Stimulated activated CD8-positive, alpha-beta memory T cell treated with anti-CD3 and anti-CD28 coated beads, Interleukin-12 subunit alpha, Interleukin-12 subunit beta, amount 100 ng/mL, for 4 hours (primary cell): ENCODE measurements at places on chromosomes 2 and 18.

DNA sequence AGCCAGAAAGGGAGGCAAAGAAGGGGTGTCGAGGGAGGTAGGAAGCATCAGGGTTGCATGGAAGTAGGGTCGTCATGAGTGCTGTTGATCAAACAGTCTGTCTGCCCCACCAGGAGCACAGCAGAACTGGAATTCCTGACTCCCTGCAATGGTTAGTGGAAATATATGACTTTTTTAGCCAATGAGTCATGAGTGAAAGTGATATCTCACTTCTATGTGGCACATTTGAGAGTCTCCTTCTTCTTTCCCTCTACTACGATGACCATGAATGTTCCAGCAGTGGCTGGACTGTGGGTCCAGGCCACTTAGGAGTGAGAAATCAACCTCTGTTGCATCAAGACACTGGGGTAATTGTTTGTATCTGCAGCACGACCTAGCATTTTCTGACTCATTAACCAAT lies 199.5 kb downstream of the TTC32 start:
- no peak for DNase-seq

- no peak for DNase-seq
Observed at GRCh38 chr18:35457140-35457704, 40.5 kb downstream of the INO80C start.

DNA sequence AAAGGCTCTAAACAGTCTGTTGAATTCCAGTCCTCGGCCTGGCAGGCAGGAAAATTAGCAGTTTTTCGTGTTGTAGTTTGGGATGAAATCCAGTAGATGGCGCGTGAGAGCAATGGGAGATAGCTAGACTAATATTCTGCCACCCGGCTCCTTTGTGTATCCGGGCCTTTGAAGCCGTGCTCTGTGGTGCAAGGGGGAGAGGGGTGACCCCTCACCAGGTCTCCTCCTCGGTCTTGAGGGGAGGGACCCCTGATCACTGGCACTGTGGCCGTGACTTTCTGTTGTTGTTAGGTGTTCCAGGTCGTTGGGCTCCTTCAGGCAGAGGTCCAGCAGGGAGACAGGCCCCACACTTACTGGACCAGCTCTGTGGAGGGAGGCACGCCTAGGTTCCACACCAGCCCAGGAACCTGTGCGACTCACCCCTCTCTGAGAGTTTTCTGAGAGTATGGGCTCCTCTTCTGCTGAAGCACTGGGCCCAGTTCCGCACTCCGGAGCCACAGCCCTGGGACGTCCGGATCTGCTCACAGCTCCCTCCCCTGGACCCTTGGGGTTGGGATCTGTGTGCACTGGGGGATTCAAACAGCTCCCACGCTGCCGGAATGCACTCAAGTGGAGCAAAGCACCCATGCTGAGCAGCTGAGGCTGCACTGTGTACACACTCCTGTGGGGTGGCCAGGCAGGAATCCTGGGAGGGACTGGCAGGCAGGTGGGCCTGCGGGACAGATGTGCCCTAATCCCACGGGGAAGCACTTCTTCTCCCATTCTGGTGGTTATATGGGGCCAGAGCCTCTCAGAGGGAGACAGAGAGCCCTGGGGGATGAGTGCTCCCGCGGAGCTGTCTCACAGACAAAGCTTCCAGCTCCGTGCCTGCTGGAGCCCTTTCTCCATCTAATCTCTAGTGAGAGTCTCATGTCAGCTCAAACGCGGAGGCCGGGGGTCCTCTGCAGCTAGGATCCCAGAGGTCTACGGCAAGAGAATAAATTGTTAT lies 8.8 kb downstream of the GKN2 start:
- no peak for DNase-seq

- no peak for DNase-seq
Observed at GRCh38 chr2:46929612-46930011, 14.0 kb upstream of the MCFD2 start.

DNA sequence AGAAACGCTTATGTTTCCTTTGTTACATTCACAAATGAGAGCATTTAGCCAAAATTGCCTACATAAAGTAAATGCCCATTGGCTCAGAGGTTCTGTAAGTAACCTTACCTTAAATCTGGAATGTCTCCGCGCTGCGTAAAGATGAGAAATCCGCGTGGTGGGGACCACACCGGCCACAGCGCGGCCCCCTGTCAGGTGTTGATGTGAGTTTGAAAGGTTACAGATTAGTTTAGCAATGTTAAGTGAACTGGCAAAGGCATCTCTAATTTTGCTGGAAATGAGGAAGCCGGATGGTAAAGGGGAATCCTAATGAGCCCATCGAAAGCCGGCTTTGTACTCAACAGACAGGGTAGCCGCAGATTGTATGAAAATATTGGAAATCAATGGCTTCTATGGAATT lies 11.8 kb downstream of the SALL3 start:
- DNase-seq, result no peak

DNA sequence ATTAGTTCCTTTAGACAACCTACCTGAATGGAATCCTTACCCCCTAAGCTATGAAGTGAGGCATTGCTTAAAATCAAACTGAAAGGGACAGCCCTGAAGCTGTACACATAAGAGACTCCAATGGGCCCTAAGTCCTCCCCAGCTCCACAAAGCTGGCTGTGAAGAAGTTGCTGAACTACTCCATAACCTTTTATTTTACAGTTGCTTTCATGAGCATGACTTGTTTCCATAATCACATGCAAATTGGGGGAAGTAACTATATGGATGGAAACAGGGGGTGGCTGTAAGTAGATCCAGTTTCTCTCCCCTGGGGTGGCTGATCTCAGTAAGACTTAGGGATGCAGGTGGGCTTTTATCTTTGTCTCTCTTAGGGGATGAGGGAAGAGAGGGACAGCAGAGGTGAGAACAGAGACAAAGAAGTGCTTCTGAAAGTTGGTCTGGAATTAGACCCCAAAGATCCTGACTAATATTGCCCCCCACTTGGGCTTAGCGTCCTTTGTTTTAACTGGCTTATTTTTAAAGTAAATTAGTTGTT lies 5.5 kb downstream of the FZD5 start:
- no peak for DNase-seq

GRCh38 chr18:37565977-37566478 lies 430 bp upstream of the CELF4 start:
- no peak for DNase-seq

- no peak for DNase-seq
Observed at GRCh38 chr2:134919341-134920210, 954 bp downstream of the CCNT2 start.

GRCh38 chr2:9808334-9809063 lies 34.8 kb upstream of the TAF1B start:
- no peak for DNase-seq

GRCh38 chr2:168901003-168901402 lies at the start of gene G6PC2:
TSS of gene G6PC2 (plus strand) at chr2:168901291. CDS start at chr2:168901332, 41 bp downstream.
- no peak for DNase-seq

- no peak for DNase-seq
Observed at GRCh38 chr2:234588054-234588430, 91.2 kb upstream of the ARL4C start.

- no peak for DNase-seq
Observed at GRCh38 chr2:191152482-191153240, 1.9 kb upstream of the STAT4 start.

- DNase-seq, result no peak
Observed at GRCh38 chr2:216645636-216645950, 12.4 kb downstream of the IGFBP2 start.

- no peak for DNase-seq
Observed at GRCh38 chr2:102839668-102840388, 78.0 kb downstream of the TMEM182 start.

- DNase-seq, result no peak
Observed at GRCh38 chr2:63225964-63226686, 175.5 kb downstream of the OTX1 start.

DNA sequence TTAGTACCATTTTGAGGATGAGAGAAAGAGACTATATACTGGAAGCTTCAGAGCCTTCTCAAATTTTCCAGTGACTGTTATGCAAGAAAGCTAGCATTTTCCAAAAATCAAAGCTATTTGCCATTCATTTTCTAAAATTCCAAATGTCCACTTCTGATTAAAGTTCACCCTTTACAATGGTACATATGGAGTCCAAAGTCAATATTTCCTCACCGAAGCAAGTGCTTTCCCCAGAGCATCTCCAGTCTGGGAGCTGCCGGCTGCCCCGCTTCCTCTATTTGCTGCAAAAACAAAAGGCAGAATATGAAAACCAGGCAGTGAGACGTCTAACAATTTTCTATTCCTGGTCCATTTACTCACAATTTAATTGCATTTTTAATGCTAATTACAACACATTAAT lies 302.0 kb upstream of the CCDC68 start:
- no peak for DNase-seq

- no peak for DNase-seq
Observed at GRCh38 chr2:208265371-208265800, 669 bp upstream of the PIKFYVE start.

- DNase-seq, result no peak
Observed at GRCh38 chr2:216634370-216635148, 1.3 kb downstream of the IGFBP2 start.
